Stimulated activated CD8-positive, alpha-beta memory T cell treated with anti-CD3 and anti-CD28 coated beads, Interleukin-4, amount 100 ng/mL, for 48 hours (primary cell): ENCODE measurements at places on chromosomes 12 and 14.

GRCh38 chr14:79583738-79584408 lies 627.4 kb downstream of the DIO2 start:
- no peak for DNase-seq

DNA sequence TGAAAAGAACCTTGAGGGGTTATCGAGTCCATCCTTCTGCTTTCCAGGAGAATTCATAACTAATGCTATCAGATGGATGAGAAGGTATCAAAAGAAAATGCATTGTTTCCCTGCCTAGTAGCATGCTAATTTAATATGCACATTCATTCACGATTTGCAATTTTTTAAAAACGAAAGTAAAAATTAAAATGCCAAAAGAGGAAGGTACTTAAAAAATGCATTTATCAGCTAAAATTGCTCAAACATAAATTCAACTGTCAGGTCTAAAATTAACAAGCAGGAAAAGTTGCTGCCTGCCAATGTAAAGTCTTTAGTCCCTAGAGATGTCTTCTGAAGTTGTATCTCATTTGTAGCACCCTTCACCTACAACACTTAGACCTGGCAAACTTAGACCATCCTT lies 7.9 kb downstream of the ATF7 start:
- DNase-seq, result no peak

- no peak for DNase-seq
These were observed 26.2 kb downstream of the OSBPL8 start for GRCh38 chr12:76533331-76533730.

- peak; percentile 89 for DNase-seq
These were observed 126.1 kb downstream of the GCH1 start for GRCh38 chr14:54776361-54777001.

DNA sequence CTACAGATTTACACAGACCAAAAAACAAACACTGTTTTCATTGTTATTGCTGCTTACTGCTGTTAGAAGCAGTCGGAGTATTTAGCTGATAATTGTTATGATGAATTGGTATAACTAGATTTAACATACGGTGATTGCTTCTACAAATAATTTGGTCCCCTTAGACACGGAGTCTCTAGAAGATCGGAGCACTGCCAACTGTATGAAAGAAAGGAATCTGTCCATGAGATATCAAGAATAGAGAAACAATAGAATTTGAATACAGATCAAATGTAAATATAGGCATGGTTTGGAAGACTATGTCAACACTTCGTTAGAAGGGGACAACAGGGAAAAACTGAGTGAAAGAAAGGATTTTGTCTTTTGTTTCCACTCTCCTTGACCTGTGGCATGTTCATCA lies 110.9 kb downstream of the PPP2R5E start:
- DNase-seq, result no peak

DNA sequence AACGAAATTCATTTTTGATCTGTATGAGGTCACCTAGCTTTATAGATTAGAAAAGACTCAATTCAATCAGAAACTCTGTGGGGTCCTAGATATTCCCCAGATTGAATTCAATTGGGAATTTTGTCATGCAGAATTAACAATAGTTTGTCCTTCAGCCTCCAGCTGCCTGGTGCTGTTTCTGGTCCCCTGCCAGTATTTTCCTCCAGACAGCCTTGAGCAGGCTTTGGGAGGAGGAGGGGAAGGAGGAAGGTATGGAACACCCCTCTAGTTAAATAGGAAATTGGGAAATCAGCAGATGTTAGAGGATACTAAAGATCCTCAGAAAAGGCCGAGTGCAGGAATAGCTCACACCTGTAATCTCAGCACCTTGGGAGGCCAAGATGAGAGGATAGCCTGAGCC lies 10.6 kb downstream of the GRIP1 start:
- no peak for DNase-seq

DNA sequence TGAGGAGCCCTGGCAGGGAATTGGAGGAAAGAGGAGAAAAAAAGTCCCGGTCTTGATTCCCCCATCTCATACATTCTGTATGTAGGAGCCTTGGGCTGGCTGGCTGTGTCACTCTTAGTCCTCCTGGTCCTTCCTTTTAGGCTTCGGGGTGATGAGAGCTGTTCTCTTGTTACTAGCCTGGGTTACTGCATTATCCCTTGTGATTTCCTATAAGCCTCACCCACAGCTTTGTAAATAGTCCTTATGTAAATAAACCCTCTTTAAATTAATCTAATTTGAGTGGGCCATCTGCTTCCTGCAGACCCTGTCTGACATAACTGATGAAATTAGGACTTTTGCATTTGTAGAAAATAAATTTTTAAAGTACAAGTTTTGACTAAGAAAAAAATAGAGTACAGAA lies 19.2 kb downstream of the DNM1L start:
- no peak for DNase-seq

DNA sequence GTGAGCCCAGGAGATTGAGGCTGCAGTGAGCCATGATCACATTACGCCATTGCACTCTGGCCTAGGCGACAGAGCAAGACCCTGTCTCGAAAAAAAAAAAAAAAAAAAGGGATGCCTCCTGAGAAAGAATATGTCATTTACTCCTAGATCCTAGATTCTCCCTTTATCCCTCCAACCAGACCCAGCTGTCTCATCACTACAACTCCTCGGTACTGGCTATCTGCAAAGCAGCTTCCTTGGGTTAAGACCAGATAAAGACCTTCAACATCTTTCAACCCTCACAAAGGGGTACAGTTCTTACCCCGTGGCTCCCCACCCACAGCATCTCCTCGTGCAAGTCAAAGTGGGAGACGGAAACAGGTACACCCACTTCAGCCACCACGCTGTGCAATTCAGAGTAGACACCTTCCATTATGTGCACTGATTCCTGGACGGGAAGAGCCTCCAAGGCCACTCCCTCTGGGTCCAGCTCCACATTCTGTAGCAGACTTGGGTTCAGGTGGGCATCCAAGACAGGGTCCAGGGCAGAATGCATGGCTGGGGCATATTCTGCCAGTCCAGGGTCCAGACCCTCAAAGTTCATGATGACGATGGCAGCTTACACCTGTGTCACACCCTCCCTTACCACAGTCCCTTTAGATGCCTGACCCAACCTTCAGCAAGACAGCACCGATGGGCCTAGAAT lies 1.1 kb downstream of the PAN2 start:
- no peak for DNase-seq

DNA sequence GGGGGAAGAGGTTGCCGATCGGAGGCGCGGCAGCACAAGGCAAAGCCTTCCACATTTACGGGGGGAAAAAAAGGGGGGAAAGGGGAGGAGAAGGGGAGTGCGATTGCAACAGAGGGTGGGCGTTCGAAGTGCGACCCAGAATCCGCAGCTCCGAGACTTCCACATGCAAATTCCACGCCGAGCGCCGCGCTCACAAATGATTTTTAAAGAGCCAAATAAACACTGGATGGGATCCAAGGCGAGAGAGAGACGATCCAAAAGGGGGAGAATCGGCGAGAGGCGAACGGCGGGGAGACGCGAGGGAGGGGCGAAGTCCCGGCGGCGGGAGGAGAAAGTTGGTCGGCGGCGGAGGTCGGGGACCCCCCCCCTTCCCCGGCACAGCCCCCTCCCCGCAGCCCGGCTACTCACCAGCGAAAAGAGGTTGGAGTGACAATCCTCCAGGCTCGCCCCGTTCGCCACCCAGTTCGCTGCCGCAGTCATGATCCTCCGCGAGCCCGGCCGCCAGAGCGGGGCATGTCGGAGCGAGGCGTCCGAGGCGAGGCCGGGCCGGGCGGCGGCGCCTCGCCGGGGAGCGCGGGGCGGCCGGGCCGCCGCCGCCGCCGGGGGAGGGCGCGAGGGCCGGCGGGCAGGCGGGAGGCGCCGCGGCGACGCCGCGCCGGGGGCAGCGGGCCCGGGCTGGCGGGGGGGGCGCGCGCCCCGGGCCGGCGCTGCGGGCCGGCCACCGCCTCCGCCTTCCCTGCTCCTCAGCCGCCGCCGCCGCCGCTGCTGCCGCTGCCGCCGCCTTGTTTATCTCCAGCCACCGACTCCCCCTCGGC lies 634 bp downstream of the MED13L start:
- peak; percentile 69 for DNase-seq

DNA sequence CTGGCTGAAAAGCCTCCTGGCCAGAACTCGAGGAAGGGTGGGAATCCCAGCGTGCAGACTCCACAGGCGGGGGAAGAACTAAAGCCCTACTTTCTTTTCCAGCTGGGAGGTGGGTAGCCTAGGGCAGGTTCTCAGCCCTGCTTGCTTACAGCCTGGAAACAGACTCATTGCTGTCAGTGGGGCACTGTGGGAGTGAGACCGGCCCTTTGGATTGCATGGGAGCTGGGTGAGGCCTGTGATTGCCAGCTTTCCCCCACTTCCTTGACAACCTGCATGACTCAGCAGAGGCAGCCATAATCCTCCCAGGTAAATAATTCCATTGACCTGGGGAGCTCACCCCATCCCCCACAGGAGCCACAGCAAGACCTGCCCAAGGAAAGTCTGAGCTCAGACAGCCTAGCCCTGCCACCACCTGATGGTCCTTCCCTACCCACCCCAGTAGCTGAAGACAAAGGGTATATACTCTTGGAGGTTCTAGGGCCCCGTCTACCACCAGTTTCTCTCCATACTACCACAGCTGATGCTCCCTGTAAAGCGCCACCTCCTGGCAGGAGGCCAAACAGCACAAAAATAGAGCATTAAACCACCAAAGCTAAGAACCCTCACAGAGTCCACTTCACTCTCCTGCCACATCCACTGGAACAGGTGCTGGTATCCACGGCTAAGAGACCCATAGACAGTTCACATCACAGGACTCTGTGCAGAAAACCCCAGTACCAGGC lies 294.1 kb downstream of the SEC23A start:
- DNase-seq, result peak; percentile 36

DNA sequence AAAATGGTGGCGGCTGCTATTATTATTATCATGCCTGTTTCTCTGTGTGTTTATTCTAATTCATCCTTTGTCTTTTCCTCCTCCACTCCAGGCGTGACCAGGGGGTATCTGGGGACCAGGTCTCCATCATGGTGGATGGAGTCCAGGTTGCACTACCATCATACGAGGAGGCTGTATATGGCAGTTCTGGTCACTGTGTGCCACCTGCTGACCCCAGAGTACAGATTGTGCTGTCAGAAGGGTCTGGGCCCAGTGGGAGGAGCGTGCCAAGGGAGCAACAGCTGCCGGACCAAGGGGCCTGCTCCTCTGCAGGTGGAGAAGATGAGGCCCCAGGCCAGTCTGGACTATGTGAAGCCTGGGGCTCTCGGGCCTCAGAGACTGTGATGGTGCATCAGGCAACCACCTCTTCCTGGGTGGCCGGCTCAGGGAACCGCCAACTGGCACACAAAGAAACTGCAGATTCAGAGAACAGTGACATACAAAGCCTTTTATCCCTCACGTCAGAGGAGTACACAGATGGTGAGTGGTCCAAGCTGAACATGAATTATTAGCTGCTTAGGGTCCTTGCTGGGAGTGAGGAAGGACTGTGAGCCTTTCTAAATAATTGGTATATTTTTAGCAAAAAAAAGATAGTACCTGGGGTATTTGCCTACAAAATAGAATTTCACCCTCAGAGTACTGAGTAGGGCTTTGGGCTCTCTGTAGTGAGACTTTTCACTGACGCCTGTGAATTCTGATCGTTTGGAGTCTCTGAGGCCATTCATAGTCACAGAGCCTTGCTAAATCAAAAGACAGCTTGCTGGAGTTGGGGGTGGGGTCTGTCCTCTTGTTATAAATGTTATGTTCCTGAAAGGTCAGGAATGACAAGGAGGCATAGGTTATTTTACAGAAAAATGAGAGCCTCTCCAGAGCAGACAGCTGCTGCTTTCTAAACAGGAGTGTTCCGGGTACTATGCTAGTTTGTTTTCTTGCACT lies 58.1 kb upstream of the SRSF5 start:
- DNase-seq, result no peak

DNA sequence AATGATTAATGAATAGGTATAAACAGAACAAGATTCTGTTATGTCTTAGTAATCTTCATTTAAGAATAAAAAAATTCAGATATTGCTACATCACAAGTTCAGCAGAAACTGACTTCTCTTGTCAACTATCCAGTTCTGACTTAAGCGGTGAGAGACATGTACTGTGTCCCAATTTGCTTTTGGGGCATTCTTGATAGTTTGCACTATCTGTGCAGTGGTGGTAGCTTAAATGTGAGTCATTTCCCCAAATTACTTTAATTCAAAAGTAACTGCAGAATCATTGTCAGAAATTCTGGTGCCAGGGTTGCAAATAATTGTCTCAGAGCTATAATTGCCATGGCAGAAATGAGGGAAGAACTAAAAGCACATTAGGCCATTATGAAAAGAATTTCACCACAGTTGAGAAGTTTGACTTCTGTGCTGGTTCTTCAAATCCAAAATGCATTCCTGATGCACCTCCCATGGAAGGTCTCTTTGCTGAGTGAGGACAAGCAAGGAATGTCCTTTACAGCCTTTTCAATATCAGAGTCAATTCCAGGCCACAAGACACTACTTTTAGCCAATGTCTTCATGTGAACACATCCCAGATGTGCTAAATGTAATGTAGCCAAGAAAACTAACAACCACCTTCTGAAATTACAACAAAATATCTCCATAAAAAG lies 304.7 kb downstream of the SSPN start:
- DNase-seq, result no peak

- no peak for DNase-seq
These were observed 22.4 kb downstream of the EIF2B2 start for GRCh38 chr14:75025082-75025481.

DNA sequence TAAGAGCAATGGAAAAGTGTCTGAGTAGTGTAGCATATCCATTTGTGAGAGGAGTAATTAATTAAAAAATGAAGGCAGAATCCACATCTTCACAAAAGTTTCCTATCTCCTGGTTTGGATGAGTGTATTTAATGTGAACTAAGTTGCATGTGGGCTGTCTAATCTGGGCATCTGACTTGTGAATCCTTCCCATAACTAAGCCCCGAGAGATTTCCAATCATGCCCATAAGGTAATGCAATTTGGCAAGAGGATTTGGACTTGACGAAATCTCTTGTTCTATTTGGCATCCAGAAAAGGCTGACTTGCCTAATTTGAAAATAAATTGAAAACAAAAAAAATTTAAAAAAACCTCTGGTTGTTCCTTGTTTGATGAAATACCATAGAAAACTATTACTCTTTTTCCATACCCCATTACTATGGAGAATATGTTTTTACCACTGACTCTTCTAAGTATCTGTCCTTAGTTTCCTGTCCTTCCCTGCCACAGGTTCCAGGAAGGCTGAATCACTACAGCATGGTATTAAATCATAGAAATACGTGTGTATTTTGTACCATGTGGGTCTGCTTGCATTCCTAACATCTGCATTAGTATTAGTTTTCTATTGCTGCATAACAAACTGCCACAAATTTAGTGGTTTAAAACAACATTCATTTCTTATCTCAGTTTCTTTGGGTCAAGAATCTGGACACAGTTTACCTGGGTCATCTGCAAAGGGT lies 48.4 kb downstream of the ETV6 start:
- DNase-seq, result no peak

GRCh38 chr12:61934564-61934963 lies 325.6 kb upstream of the USP15 start:
- DNase-seq, result no peak

DNA sequence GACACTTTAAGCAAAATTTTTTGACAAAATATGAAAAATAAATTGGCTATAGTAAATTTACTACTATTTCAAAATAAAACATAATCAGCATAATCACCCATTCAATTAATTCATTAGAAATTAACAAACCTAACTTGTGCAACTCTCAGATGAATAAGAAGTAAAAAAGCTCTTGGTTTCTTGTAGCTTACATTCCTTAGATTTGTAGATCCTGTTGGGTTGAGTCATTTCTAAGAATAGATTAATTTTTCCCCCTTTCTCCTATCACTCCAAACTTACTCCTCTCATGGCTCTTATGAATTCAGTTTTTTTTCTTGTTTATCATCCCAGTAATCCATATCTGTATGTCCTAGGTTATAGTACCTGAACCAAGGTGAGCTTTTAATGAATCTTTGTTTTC lies 230.9 kb upstream of the LRIG3 start:
- no peak for DNase-seq

GRCh38 chr14:68510201-68511128 lies 282.4 kb downstream of the ZFP36L1 start:
- no peak for DNase-seq
